ENCODE measurements at places on chromosomes 12 and 14. TPM values are rescaled to one million over a fixed set of nuclear protein-coding genes. Genes with fewer than 3 reads are reported as not detected.

Gene KRT72
- not detected for polyA plus RNA-seq

Gene VASH1
- 34.5 TPM for polyA plus RNA-seq

Gene NGB
- polyA plus RNA-seq = not detected

Gene NEUROD4
- polyA plus RNA-seq = not detected

Gene CD27
- polyA plus RNA-seq = 0.40 TPM

Gene TBX5
- polyA plus RNA-seq = not detected

GRCh38 chr14:104435147-104436046 is 144.2 kb upstream of the C14orf180 start:
- DNase-seq = no peak

DNA sequence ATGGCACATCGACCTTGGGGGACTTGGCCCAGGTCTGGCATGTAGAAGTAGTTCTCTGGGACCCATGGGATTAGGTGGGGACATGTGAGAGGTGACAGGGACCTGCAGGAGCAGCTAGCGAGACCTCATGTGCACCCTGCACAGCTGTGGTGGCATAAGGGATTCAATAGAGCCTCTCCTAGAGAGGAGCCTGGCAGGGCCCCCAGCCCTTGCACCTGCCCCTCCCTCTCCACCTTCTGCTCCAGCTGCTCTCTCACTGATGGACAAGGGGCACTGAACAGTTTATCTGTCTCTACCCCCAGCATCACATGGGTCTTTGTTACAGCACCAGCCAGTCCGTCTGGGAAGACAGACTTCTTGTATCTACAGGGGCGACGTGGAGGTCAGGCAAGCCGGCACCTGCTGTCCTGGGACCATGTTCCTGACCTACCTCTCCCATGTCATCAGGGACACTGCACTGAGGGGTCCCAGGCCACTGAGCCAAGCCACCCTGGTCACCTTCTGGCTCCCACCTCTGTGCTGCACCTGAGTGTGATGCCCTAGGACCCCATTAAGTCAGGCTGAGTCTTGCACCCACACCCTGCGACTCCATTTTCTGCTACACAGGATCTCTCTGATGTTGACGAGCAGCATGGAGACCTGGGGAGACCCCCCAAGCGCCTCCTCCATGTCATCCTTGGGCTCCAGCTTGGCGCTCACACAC is 32.6 kb downstream of the DDX11 start:
- DNase-seq = no peak

DNA sequence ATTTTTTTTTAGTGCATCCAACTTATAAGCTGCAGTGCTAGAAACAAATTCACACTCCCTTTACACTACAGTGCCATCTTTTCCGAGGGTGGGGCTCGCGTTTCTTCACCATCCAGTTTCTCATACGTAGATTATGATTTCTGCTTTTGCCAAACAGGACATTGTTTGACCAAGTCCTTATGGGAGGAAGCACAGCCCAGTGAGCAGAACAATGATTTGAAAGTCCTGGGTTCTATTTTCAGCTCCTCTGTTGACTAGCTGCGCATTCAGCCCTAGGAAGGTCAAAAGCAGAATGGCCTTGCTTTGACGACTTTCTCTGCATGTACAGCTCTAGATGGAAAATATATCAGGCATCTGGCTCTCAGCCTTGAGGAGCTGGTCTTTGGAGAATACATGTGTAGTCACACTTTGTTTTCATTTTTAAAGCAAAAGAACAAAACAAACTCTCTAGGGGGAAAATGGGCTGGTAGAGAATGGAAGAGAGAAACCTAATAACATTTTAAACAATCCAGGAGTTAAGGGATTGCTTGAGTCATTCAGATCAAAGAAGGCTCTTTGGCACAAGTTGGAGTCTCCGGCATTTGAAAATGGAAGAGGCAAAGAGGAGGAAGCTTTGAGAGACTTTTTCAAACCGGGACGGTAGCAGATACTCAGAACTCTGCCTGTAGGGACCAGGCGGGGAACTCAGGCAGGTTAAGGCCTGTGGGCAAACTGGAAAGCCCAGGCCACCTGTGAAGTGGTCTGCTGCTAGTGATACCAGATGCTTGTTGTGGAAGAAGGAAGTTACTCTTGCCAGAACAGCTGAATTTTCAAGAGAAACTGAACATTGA is 257.3 kb upstream of the PLEKHG7 start:
- DNase-seq = no peak

- no peak for DNase-seq
Measured at GRCh38 chr12:44750468-44750867, 125.6 kb downstream of the NELL2 start.

GRCh38 chr12:6604259-6605029 is 2.7 kb downstream of the CHD4 start:
- no peak for DNase-seq

GRCh38 chr14:96538990-96539317 is 36.8 kb downstream of the PAPOLA start:
- DNase-seq = no peak

DNA sequence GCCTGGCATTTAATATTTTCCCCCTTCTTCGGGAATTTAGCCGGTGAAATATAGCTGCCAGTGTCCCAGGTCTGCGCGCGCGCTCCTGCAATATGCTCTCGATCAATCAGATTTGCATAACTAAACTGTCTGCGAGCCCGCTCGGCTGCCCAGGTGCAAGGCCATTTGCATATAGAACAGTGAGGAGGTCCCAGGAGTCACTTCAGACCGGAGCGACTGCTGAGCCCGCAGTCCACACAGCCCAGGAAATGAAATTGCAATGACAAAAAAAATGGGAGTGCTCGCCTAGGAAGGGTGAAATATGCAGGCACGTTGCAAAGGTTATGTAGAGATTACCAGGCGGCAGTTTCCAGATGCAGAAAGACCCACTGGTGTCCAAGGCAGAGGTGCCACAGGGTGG is 228.5 kb downstream of the VRK1 start:
- DNase-seq = no peak

DNA sequence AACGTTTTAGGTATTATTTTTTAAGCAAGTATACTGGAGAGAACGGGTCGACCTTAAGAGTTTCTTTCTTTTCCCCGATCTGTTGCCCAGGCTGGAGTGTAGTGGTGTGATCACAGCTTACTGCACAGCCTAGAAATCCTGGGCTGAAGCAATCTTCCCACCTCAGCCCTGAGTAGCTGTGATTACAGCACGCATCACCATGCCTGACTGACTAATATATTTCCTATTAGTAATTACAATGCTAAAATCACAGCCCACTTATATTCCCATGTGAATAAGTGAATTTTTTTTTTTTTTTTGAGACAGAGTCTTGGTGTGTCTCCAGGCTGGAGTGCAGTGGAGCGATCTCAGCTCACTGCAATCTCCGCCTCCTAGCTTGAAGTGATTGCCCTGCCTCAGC is 50.4 kb downstream of the DICER1 start:
- DNase-seq = no peak

- no peak for DNase-seq
Measured at GRCh38 chr12:124463341-124463921, 104.0 kb downstream of the NCOR2 start.

GRCh38 chr12:15679151-15679550 is 110.0 kb downstream of the EPS8 start:
- no peak for DNase-seq

- DNase-seq = no peak
Measured at GRCh38 chr14:46490238-46490685, 161.3 kb downstream of the RPL10L start.

DNA sequence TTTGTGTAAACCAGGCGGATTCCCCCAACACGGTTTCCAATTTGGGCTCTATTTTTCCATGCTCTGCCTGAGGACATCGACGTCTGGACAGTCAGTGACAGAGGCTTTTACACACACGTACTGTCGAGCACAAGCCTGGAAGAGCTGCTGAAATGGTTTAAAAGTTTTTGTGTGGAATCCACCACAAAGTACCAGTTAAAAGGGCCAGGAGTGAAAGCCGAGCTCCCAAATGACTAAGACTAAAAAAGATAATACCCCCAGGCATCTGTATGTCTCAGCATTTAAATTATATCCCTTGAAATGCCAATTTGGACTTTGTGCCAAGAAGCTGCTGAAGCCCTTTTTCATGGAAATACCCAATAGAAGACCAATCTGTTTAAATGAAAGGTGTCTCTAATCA is 173.2 kb downstream of the EGLN3 start:
- DNase-seq = no peak

DNA sequence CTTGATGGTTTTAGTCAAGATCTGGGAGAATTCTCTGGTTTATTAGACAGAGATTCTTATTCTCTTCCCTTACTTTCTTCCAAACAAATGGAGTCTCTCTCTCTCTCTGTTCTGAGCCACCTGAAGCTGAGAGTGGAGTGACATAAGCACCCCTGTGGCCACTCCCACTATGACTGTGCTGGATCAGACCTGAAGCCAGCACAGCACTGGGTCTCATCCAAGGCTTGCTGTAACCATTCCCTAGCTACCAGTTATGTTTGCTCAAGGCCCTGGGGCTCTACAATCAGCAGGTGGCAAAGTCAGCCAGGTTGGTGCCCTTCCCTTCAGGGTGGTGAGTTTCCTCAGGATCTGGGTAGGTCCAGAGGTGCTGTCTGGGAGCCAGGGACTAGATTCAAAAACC is 568.5 kb downstream of the AACS start:
- DNase-seq = no peak

- no peak for DNase-seq
Measured at GRCh38 chr14:104689109-104689880, at the start of gene INF2. Gene INF2, plus strand, starts transcription at chr14:104689618. Its CDS starts 11,748 bp downstream, at chr14:104701366.

DNA sequence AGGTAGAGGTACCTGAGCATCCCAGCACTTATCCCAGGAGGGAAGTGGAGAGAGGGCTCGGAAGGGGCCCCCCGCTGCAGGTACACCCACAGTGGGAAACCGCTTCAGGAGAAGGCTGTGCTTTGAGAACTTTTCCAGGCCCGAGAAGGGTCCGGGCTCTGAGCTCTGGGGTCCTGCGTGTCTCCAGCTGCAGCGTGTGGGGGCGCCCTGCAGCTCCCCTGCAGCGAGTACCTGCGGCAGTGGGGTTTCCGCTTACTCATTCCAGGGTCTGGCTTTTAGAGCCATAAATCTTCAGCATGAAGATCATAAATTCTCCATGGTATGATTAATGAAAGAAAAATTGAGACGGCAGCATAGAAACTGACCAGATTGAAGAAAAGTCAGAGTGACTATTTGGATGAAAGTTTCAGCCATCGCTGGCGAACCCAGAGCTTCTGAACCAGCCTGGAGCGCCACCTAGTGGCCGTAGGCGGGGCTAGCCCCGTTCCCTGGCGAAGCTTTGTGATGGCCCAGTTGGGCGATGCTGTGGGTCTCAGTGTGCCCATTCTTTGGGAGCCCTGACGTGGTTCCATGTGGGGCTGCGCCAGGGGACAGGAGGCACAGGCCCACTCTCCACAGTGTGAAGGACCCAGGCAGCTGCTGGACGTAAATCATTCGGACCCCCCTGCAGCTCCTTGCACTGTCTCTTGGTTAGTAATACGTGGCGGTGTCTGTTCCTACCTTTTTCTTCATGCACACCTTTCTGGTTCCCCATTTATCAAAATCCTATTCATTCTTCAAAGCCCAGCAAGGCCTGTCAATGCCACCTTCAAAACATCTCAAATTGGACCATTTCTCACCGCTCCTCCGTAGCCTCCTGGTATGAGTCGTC is 198.2 kb downstream of the TSPAN9 start:
- DNase-seq = no peak

DNA sequence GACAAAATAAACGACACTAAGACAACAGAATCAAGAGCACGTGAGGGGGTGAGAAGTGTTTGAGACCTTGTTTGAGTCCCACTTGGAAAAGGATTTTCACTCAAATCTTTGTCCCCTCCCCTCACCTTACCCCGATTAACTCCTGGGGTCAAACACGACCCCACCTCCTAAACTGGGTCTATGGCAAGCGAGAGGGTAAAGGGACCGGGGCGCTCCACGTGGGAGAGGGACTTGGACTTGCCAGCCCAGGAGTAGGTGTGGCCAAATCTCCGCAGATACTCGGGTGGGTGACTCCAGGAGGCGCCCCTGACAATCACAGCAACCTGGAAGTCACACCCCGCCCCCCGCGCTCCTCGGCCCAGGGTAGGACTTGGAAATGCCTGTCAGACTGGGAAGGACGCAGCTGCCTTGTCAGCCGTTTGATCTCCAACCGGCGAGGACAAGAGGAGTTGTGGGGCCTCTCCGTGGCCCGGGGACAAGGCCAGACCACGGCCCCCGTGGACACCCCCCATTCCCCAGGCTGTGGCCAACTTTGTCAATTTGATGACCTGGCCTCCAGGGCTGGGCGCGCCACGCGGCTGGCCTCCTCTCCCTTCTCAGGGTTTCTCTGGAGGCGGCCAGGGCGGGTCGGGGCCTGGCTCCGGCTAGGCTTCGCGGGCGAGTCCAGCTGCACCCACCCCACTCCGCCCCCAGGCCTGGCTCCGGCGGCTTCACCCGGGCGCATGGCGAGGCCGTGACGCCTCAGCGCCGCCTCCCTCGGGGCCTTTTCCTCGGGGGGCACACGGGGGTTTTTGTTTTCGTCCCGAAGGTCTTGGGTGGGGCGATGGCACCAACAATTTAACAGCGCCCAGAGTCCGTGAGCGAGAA is 1.1 kb upstream of the BCL11B start:
- peak; percentile 52 for DNase-seq

DNA sequence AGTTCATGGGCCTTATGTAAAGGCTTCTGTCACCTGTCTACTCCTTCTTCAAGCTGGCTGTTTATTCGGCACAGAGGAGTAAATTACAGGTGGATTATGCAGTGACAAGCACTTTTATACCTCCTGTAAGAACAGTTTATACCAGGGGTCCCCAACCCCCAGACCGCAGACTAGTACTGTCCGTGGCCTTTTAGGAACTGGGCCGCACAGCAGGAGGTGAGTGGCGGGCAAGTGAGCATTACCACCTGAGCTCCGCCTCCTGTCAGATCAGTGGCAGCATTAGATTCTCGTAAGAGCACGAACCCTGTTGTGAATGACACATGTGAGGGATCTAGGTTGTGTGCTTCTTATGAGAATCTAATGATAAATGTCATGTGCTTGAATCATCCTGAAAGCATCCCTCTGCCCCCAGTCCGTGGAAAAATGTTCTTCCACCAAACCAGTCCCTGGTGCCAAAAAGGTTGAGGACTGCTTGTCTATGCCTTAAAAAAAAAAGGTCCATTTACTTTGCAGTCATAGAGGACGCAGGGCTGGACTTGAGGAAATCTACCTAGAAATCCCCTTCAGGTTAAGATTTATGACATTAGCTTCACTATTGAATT is 78.8 kb downstream of the ETV6 start:
- no peak for DNase-seq

GRCh38 chr12:5484426-5484825 is 52.5 kb downstream of the NTF3 start:
- no peak for DNase-seq

- DNase-seq = no peak
Measured at GRCh38 chr14:72850360-72850759, 43.5 kb downstream of the DPF3 start.

- no peak for DNase-seq
Measured at GRCh38 chr12:53427905-53428594, 4.4 kb downstream of the AMHR2 start.

DNA sequence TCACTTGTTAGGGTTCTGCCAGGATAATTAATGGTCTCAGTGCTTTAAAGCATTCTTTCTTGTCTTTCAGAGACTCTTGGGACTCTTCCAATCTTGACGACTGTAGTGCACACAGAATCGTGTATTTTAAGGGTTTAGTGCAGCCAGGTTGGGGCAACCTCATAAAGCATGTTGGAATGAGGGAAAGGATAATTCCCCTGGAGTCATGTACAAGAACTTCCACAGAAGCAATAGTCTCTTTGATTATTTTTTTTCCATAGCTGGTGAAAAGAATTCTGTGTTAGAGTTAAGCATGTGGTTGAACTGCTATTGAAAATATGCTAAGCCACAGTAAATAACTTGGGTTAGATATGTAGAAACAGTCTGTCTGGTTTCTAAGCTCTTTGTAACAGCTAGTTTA is 246.8 kb upstream of the DAAM1 start:
- no peak for DNase-seq

GRCh38 chr12:125129179-125129571 is 63.9 kb downstream of the AACS start:
- no peak for DNase-seq

Measured in renal cortex interstitium (tissue), 15 donors.